ENCODE measurements at places on chromosomes 2 and 18.

DNA sequence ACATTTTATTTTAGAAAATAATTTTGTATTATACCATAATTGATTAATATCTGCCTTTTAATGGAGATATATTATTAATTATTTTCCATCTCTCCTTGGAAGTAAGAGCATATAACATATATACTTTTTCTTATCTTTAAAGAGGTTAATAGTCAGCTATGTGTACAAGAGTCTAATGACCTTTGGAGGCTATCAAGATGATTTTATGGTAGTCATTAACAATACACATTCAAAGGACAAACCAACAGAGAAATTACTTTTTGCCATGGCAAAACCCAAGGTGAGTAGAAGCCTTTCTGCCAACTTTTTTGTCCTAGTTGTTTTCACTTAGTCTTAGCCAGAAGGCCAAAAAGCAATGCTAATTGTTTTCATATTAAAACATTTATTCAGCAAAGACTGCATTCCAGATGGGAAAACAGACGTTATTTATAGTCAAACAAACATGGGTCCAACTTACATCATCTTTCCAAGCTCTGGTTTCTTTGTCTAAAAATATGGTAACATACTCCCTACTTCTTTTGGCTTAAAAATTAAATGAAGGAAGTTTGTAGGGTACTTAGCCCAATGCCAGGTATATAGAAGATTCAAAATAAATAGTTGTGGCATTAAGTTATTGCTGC lies 9.6 kb upstream of the DYNC2LI1 start:
- no peak for DNase-seq

DNA sequence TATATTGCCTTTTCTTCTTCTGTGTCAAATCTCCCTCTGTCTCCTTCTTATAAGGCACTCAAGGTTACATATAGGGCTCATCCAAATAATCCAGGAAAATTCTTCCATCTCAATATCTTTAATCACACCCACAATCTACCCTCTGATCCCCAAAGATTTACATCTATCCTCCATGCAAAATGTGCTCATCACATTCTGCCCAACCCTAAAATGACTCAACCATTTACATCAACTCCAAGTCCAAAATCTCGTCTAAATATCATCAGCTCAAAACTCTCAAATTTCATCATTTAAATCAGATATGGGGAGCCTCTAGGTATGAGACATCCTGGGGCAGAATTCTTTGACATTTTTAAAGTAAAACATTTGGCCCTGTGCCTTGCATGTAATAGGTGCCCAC lies 1349.8 kb downstream of the SUCLG1 start:
- DNase-seq: no peak

DNA sequence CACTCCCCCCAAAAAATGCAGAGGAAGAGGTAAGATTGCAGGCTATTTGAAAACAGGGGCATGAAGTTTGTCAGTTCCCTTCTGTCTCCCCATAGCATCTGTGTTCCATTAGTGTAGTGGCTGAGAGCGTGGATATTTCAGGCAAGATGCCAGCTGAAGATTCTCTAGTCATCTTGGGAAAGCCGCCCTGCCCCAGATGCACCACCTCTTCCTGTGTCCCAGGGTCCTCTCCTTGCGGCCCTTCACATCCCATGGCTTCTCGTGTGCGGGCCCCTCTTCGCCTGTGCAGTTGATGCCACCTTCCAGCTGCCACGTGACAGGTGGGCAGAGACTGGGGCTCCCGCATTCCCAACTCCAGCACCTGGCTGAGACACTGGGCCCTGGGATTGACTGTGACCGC lies 16.1 kb downstream of the TMEM127 start:
- DNase-seq: no peak

DNA sequence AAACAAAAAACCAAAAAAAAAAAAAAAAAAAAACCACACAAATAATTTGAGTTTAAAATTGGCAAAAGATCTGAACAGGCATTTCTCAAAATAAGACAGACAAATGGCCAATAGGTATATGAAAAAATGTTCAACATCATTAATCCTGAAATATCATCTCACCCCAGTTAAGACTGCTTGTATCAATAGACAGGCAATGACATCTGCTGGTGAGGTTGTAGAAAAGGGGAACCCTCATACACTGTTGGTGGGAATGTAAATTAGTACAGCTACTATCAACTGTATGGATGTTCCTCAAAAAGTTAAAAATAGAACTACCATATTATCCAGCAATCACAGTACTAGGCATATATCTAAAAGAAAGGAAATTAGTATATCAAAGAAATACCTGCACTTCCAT lies 523.1 kb downstream of the XIRP2 start:
- no peak for DNase-seq

DNA sequence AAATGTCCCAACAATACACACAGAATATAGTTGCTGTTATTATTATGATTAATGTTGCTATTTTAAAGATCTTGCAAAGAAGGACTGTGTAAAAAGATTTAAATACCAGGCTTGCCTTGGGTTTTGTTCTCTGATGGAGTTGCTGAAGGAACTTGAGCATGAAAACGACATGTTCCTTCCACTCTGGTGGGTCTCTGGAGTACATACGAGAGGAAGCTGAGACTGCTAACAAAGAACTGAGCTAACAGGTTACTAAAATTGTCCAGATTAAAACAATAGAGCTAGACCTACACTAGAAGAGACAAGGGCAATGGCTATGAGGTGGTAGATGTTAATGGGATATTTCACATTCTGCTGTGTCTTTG lies 612.2 kb downstream of the TSN start:
- DNase-seq: no peak

DNA sequence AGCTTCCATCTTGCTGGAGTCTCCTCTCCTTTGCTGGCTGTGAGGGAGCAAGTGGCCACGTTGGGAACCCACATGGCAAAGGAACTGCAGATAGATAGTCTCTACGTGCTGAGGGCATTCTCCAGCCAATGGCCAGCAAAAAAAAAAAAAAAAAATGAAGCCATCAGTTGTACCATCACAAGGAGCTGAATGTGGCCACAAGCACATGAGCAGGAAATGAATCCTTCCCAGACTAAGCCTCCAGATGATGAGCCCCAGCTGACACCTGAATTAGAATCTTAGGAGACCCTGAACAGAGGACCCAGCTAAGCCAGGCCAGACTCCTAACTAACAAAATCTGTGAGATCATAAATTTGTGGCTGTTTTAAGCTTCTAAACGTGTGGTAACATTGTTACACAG lies 57.9 kb downstream of the SPIRE1 start:
- no peak for DNase-seq

GRCh38 chr18:36312806-36313395 lies 15.4 kb downstream of the FHOD3 start:
- no peak for DNase-seq

DNA sequence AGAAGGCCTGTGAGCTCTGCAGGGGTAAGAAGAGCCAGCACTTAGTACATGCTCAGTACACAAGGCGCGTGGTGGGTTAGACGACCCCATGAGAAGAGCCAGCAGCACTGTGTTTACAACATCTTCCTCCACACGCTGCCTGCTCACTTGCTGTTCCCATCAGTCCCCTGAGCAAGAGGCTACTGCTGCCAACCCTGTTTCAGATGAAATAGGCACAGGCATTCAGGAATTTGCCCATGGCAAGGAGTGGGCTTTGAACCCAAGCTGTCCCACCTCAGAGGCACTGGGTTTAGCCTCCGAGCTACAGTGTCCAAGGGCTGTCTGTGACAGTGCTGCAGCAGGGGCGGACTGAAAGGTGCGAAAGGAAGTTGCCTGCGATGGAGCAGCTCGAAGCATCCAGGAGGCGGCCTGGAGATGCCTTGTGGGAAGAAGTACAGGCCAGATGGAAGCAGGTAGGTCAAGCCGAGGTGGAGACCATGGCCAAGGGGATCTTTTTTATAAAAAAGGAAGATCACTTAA lies 121.5 kb upstream of the PXDN start:
- no peak for DNase-seq

GRCh38 chr2:149826471-149827125 lies 239.0 kb upstream of the MMADHC start:
- no peak for DNase-seq

DNA sequence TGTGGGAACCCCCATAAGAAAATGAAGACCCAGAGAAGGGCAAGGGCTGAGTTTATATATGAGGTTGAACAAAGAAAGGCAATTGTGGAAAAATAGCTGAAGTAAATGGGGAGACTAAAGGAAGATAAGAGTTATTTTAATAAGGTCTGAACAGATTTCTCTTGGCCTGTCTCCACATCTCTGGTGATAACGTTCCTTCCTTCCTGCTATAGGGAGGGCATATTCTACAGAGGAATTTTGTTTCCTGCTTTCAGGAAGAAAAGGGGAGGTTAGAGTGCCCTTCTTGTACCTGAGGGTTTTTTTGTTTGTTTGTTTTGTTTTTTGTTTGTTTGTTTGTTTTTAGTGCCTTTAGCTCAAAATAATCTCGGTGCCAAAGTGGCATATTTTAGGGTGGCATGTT lies 31.6 kb downstream of the MOGAT1 start:
- DNase-seq: no peak

DNA sequence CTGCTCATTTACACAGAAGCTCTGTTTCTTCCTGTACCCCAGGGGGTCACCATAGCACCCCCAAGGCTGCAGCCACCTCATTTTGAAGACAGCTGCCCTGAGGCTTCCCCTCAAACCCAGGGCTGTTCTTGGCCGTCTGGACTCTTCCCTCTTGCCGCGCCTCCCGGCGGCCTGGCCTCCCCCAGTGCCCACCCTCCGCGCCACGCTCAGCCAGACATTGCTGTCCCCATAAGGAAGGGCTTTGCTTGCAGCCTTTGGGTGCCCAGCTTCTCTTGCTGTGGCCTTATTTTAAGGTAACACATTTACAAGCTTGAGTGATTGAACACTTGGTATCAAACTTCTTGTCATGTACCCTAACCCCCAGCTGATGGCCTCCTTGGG lies 79.0 kb downstream of the STPG4 start:
- no peak for DNase-seq

DNA sequence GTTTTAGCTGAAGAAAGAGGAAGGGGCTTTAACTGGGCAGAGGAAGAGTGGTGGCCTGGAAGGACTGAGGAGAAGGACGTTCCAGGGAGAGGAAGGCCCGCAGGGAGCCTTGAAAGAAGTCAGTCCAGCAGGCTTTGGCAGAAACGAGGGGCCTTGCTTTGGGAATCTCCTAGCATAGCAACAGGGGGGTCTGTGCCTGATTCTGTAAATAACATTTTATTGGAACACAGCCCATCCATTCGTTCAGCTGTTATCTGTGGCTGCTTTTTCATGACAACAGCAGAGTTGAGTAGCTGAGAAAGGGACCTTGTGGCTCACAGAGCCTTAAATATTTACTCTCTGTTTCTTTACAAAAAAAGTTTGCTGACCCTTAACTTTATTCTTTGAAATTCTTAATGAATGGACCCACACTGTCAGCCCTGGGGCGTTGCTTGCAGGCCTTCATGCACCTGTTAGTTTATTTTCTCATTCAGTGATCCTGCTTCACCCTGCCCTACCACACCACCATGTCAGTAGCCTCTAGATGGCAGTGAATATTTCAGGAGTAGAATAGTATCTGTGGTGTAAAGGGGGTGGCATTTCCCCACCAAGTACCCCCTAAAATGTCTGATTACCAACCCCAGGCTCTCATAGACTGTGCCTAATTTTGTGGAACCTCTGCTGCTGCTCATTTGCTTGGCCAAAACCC lies 61.0 kb downstream of the MGAT5 start:
- DNase-seq: no peak

GRCh38 chr2:122977580-122977979 lies 1047.5 kb upstream of the CNTNAP5 start:
- DNase-seq: no peak

DNA sequence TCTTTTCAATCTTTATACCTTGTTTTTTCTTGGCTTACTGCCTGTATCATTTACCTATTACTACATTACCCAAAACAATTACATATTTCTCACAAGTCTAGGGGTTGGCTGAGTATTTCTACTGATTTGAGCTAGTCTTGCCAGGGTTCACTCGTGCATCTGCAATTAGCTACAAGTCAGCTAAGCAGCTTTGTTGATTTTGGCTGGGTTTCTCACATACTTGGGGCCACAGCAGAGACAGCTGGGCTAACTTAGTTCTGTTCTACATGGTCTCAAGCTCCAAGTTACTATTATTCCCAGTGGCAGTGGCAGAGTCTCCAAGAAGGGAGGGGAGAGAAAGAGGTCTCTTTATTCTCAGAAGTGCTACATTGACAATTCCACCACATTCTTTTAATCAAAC lies 54.7 kb upstream of the SP5 start:
- DNase-seq: no peak

DNA sequence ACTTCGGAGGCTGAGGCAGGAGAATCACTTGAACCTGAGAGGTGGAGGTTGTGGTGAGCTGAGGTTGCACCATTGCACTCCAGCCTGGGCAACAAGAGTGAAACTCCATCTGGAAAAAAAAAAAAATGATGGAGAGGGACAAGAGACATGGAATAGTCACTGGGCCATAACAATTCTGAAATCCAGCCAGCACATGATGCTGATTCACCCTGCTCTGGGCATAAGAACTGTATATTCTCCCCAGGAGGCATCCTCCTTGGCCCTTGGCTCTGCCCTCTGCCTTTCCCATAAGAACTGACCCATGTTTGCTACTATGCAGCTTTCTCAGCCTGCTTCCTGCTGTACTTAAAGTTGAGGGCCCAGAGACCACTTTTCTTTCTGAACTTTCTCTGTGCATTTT lies 297.7 kb downstream of the GBX2 start:
- DNase-seq: no peak

DNA sequence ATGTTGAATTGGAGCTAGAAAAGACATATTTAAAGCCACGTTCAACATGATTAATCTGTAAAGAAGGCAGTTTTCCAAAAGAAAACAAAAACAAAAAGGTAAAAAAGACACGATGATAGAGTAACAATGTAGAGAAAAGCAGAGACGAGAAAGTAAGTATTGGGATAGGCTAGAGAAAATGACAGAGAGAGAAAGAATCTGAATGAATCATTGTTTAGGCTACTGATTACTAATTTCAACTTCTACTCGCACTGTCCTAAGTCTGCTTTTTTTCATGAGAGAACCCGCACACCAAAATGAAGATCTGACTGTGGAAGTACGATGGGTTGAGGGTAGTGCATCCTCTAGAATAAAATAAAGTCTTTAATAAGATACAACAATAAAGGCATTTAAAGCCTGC lies 1599.2 kb upstream of the TMEFF2 start:
- DNase-seq: no peak

DNA sequence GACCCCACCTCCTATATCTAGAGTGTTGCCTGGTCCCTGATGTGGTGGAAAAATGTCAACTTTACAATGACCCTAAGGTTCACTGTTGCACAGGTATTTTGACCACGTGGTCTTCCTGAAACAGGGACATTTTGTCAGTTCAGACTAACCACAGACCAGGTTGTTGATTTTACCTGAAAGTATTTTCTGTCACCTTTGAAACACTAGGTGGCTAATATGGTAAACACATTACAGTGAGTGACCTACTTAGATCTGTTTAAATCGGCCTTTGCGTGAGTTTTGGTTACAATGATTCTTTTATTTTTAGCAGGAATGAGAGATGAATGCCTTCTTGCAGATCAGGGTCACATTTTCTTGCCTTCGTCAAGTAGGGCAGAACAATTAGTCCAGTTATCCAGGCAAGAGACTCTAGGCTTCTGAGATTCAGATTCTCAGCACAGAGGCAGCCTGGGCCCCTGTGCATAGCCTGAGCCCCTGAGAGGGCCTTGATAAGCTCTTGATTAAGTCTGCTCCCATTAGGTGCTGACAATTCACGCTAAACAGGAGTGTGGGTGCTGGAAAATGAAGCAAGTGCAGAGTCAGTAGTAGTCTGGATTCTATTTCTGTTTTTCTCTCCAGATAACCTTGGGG lies 226.2 kb downstream of the KCNS3 start:
- DNase-seq: no peak

GRCh38 chr18:48923746-48924629 lies 26.8 kb downstream of the SMAD7 start:
- no peak for DNase-seq

Data from stimulated activated CD8-positive, alpha-beta memory T cell treated with anti-CD3 and anti-CD28 coated beads, Interleukin-2, amount 100 ng/mL, for 1 hour (primary cell).